ENCODE measurements at places on chromosomes 2 and 18.

DNA sequence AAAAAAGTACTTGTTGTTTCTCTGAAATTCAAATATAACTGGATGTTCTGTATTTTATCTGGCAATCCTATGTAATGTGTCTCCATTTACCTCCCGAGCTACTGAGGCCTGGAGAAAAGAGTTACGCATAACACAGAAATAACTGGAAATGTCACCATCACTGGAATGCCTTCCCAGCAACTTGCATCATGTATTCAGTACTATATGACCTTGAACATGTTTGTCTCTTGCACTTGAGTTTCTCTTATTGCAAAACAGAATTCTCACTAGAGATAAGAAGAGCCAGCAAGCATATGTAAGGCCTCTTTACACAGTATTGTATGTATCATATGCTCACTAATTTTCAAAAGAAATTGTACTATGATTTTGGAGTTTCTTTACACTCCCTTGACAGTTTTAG lies 99.6 kb upstream of the CTAGE1 start:
- DNase-seq = no peak

- no peak for DNase-seq
Measured at GRCh38 chr2:241853651-241854341, 4.9 kb downstream of the PDCD1 start.

DNA sequence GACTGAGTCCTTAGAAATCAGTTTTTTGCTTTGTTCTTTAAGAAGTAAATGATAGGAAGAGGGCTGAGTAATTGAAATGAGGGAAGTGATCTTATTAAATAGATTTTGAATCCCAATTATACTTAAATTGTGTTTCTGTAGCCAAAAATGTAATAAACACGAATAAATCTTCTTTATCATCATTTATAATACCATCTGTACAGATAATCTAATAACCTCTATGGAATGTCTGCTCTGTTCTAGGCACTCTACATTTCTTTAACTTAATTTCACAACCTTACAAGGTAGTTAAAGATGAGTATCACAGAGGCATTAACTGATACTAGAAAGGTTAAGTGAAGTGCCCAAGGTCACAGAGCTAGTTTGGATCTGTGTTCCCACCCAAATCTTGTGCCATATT lies 14.3 kb upstream of the SCN2A start:
- DNase-seq = no peak

GRCh38 chr2:241760301-241760771 lies 16.3 kb upstream of the GAL3ST2 start:
- no peak for DNase-seq

DNA sequence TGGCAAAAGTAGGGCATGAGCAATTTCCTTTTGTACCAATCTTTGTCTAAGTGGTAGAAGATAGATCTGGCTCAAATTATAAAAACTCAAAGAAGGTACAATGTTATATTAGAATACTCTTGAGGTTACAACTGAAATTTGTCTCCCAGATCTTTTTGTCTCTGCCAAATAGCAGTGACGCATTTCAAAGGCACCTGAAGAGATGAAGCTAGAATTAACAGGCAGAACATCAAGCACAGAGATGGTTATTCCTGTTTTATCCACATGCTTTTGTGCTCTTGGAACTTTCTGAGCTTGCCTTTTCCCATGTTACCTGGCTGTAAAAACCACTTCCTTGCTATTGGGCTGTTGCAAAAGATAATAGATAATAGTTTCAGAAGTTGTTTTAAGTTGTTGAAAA lies 74.3 kb downstream of the GREB1L start:
- no peak for DNase-seq

GRCh38 chr2:54083445-54083844 lies 32.0 kb upstream of the ACYP2 start:
- no peak for DNase-seq

- no peak for DNase-seq
Measured at GRCh38 chr2:115389898-115390565, 947.6 kb downstream of the DPP10 start.

- no peak for DNase-seq
Measured at GRCh38 chr2:85175369-85176299, 42.4 kb downstream of the TCF7L1 start.

DNA sequence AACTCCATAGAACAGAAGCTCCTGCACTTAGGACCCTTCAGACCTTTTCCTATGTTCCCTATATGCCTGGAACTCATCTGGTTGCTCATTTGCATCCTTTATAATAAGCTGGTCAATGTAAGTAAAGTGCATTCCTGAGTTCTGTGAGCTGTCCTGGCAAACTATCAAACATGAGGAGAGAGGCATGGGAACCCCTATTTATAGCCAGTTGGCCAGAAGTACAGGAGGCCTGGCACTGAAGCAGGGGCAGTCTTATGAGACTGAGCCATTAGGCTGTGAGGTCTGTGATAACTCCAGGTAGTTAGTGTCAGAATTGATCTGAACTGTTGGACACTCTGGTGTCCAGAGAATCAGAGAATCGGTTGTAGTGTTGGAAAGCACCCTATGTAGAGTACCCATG lies 88.4 kb downstream of the EHD3 start:
- DNase-seq = no peak

DNA sequence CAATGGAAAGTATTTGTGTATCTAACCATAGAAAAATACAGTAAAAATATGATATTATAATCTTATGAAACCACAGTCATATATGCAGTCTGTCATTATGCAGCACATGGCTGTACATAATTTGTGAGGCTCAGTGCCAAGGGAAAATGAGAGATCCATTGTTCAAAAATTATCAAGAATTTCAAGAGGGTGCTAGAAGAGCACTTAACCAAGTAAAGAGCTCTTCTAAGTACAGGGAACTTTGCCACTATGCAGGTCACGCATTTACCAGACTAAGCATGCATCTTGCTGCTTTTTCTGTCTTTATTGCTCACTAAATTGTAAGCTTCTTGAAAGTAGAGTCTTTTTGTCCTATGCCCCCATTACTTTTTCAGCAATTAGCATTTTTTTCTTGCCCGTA lies 438.0 kb downstream of the LRP1B start:
- DNase-seq = no peak

GRCh38 chr2:176101216-176101830 lies 1.7 kb downstream of the HOXD12 start:
- no peak for DNase-seq

GRCh38 chr2:75602724-75603342 lies 42.1 kb upstream of the EVA1A start:
- no peak for DNase-seq

DNA sequence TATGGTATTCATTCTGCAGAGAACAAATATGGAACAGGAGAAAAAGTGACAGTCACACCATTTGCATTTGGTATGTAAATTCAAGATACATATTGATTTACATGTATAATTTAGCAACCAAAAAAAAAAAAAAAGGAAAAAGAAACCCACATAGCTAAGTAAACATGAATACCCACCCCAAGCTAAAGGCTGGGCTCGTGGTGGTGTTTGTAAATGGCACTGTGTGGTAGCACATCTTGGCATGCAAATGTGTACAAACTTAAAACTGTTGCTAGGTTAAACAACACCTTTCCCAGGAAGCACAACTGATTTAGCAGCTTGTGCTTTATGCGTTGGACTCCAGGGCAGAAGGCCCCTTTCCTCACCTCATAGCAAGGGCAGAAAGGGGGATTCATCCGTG lies 481.1 kb upstream of the CELF4 start:
- DNase-seq = no peak

GRCh38 chr2:237704501-237705434 lies 77.4 kb downstream of the LRRFIP1 start:
- no peak for DNase-seq

- DNase-seq = peak; percentile 89
Measured at GRCh38 chr2:226211439-226211838, 588.2 kb downstream of the IRS1 start.

DNA sequence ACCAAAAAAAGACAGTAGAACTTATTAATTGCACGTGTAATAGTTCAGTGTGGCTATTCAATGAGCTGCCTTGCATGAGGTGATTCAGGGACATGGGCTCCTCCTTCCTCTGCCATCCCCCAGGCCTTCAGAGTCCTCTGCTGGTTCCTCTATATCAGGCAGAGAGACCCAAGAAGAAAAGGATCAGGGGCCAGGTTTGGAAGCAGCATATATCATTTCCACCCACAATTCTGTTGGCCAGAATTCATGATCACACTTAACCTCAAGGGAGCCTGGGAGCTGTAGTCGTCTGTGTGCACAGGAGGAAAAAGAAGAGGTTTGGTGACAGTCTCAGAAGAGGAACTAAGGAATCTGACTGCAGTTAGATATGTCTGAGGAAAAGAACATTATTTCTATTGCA lies 114.0 kb upstream of the GLS start:
- DNase-seq = no peak

- no peak for DNase-seq
Measured at GRCh38 chr2:8551622-8552074, 130.2 kb upstream of the ID2 start.

DNA sequence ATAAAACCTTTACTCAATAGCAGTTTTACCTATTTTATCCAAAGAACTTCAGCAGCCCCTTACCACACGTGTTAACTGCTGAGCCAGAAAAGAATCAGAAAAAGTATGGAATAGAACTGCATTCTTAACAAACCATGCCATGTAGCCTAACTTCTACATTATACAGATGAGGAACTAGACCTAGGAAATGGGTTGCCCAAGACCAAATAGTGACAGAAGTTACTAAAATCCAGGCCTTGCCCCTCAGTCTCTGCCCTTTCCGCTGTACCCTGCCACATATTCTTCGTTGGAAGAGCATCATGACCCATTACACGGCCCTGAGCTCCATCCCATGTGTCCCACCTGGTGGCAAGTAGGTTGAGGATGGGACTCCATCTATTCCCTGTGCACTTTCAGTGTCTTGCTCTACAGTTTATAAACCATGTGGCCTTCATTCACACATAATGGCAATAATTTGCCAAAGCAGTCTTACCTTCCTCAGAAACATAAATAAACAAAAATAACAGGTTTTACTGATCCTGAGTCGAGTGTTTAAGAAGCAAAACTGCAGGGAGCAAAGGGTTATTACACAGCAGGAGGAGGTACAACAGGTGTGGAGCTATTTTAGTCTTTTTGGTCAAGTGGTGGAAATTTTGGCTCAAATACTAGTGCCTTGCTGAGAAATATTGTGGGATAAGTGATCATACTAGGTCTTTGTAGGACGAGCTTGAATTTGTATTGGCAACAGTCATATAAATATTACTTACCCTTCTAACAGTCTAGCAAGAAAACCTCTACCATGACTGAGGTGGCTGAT lies 46.5 kb downstream of the HNRNPLL start:
- no peak for DNase-seq

GRCh38 chr2:102460467-102460866 lies 12.6 kb upstream of the SLC9A4 start:
- DNase-seq = no peak

GRCh38 chr18:34787931-34788532 lies 77.9 kb downstream of the DTNA start:
- DNase-seq = no peak

- no peak for DNase-seq
Measured at GRCh38 chr2:231525248-231526163, 4.7 kb downstream of the NMUR1 start.

DNA sequence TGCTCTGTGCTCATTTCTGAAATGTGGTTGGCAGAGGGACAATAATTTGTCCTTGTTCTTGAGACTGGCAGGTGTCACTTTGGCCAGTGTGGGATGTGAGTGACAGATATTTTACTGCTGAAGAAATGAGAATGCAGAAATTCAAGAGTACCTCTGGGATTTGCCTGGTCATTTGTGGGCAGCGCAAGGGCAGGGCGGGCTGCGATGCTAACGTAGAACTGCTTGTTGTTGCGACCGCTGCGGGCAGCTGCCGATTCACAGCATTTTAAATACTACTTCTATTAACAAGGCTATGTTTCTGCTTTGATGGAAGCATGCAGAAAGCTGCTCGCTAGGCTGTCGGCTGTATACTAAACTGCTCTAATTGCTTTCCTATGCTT lies 268.6 kb downstream of the FIGN start:
- DNase-seq = no peak

DNA sequence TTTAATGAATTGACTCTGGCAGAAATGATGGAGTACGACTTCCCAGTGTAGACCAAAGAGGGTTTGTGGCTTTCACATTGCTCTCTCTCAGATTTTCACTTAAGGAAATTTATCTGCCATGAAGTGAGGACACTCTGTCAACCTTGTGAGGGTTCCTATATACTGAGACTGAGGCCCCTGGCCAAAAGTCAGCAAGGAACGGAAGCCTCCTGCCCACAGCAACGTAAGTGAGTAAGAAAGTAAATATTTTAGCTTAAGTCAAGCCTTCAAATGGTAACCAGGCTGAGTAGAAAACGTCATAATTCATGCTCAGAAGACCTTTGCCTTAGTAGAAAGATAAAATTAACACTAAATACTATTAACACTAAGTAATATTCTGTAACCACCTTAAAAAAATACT lies 1080.5 kb upstream of the ACVR2A start:
- no peak for DNase-seq

DNA sequence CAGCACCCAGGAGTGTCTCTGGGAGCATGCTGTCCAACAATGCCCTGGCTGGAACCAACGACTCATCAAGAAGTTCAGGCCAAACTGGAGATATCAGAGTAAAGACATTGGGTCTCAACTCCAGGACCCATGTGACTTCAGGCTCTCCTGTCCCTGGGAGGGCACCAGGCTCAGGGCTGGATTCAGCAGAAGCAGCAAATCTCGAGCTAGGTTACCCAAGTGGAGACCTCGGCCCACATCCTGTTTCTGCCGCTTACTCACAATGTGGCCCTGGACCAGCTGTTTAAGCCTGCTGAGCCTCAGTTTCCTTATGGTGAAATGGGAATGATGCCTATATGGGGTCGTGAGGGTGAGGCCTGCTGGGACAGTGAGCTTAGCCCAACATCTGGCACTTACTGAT lies 9.3 kb upstream of the OTOF start:
- DNase-seq = no peak

DNA sequence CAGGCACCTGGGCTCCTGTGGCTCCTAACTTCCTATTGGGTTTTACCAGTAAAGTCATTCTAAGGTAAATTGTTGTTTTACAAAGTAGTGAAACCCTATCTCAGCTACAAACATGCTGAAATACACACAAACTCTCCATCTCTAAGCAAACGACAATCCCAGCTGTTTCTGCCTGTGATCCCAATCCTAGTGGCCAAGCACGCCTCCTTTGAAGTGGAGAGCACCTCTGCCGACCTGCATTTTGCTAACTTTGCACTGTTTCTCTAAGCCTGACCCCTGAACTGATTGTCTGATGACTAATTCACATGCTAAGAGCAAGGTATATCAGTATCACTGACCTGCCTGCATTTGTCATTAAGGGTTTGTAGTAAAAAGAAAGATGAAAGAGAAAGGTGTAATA lies 124.3 kb downstream of the PAX3 start:
- DNase-seq = no peak

- no peak for DNase-seq
Measured at GRCh38 chr2:47034973-47035609, 119.5 kb upstream of the MCFD2 start.

- no peak for DNase-seq
Measured at GRCh38 chr18:51013259-51013658, 16.8 kb upstream of the SMAD4 start.

- DNase-seq = no peak
Measured at GRCh38 chr18:3712491-3712890, 262.5 kb downstream of the TGIF1 start.

Measured in fibroblast of skin of left biceps (primary cell).